ENCODE measurements at places on chromosomes 4 and X.

DNA sequence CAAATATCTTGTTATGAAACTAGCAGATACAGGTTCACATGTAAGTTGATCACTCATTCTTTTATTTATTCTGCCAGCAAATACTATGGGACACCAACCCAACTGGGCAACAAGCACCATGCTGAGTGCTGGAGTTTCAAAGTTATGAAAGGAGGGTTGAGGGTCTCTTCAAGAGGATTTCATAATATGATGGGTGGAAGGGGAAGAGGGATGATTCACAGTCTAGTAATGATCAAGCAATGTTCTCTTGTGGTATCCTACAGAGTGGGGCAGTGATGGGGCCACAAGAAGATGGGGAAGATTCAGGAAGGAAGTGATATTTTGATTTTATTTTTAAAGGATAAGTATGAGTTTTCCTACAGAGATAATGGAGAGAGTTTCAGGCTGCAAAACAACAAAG is 46.2 kb upstream of the TXK start:
- no peak for DNase-seq

DNA sequence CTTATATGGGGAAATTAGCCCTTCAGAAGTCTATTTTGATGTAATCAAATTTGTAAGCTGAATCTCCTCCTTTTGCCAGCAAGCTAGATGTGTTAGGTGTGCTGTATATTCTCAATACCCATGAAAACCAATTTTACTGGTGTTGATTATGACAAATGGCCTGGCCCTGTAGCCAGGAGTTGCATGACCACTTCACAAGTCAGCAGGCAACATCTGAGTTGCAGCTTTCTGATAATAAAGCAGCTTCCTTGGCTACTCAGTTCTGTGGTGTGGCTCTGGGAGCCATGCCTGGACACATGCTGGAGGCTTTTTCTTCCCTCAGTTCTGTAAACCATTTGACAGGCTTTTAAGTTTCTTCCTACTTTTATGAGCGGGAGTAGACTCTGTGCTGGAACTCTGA is 154.1 kb upstream of the CXCL13 start:
- DNase-seq = no peak

- DNase-seq = no peak
Measured at GRCh38 chr4:123488916-123489315, 92.3 kb downstream of the SPRY1 start.

DNA sequence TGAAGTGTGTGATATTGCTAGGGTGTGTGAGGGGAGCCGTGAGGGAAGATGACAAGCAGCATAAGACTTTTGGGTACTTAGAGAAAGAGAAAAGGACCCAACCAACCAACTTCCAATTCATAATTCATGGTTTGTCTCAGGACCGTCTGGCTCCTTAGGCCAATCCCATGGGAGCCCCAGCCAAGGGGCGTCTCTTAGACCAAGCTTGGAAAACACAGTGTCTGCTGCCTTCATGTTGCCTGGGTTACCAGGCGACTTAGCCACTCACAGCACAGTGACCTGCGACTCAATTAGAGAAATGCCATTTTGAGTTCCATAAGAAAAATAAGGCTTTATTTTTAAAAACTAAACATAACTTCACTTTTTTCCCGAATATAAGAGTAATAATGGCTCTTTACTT is 32.7 kb downstream of the BST1 start:
- DNase-seq = no peak

DNA sequence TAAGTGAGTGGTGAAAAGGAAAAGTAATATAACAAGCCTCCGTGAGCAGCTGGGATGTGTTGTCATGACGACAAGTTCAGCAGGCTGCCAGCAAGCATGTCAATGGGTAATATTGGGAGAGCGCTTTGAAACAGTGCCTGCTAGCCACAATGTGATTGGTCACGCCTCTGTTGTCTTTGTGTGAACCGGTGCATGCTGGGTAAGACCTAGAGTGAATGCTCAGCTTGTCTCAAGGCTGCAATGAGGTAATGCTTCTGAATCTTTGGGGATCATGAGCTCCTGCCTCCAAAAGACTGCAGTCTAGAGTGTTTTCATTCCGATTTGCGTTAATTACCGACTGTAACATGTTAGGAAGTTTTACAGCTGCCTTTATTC is 54.9 kb downstream of the STOX2 start:
- DNase-seq = no peak

DNA sequence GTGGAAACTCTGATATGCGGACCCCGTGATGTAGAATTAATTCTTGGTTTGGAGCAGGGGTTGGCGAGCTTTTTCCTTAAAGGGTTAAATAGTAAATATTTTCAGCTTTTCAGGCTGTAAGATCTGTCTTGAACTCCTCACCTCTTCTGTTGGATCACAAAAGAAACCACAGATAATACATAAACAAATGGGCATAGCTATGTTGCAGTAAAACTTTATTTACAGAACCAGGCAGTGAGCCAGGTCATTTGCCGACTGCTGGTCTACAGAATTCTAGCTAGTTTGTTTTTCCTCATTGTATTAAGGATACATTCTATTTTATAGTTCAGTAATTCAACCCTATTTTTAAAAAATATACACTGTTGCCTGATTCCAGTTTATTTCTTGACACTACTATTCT is 116.6 kb downstream of the PAPSS1 start:
- no peak for DNase-seq

Data from activated CD8-positive, alpha-beta memory T cell treated with anti-CD3 and anti-CD28 coated beads for 4 hours (primary cell).